ENCODE measurements at places on chromosomes 6 and 20.

- DNase-seq: peak; percentile 16
Measured at GRCh38 chr6:36912030-36912454, 26.3 kb downstream of the C6orf89 start.

- peak; percentile 20 for DNase-seq
Measured at GRCh38 chr6:151475653-151476523, 17.9 kb upstream of the CCDC170 start.

- no peak for DNase-seq
Measured at GRCh38 chr6:101413773-101414172, 20.3 kb downstream of the GRIK2 start.

DNA sequence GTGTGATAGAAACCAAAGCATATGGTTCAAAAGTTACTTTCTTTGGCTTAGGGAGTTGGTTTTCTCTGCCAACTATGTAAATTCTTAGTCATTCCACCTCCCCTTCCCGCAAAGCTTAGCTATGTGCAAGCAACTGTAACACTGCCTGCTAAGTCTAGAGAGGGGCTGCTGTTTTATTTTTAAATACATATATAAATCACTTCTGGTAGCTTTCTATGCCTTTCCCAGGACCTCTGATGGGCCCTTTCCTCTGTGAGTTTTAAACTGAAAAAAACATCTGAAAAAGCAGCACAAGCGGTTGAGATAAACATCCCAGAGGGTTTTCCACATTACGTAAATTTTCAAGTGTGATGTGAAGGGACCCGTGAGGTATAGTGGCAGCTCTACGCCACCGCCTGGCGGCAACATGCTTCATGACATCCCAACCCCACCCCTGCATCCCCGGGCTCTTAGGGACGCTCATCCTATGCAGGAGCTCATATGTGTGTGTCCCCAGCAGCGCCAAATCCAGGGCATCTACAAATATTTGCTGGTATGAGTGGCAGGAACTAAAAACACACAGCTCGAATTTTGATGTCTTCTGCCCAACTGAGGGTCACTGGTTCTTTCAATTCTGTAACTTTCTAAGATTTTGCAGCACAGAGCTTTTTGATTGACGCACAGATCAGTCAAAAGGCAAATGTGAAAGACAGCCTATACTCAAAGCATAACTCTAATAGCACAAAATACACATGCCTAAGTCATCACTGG, 12.7 kb downstream of the SAYSD1 start:
- DNase-seq: no peak

DNA sequence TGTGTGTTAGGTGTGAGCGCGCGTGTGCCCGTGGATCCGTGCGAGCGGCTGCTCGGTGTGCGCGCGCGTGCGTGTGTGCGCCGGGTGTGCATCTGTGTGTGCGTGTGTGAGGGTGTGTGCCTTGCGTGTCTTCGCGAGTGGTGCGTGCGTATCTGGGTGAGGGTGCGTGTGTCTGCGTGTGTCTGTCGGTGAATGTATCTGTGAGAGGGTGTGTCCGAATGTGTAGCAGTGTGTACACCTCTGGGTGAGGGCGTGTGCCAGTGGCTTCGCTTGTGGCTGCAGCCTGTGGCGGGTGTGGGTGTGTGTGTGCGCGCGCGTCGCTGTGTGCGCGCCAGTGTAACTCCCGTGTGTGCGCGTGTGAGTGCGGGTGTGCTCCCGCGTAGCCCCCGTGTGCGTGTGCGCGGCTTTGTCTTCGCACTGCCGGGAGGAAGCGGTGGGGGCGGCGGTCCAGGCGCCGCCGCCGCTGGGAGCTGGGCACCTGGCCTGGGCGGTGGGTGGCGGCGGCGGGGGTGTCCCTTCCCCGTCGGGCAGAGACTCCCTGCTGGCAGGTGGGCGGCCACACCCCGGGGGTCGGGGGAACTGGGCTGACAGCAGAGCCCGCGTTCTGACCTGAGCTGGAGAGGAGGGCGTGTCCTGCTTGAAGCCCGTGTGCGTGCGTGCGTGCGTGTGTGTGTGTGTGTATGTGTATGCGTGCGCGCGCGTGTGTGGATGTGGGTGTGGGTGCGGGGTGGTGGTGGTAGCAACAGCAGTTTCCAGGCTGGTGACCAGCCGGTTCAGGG, 61.3 kb upstream of the EPB41L1 start:
- peak; percentile 27 for DNase-seq

- DNase-seq: no peak
Measured at GRCh38 chr6:14367296-14367695, 249.7 kb downstream of the CD83 start.

DNA sequence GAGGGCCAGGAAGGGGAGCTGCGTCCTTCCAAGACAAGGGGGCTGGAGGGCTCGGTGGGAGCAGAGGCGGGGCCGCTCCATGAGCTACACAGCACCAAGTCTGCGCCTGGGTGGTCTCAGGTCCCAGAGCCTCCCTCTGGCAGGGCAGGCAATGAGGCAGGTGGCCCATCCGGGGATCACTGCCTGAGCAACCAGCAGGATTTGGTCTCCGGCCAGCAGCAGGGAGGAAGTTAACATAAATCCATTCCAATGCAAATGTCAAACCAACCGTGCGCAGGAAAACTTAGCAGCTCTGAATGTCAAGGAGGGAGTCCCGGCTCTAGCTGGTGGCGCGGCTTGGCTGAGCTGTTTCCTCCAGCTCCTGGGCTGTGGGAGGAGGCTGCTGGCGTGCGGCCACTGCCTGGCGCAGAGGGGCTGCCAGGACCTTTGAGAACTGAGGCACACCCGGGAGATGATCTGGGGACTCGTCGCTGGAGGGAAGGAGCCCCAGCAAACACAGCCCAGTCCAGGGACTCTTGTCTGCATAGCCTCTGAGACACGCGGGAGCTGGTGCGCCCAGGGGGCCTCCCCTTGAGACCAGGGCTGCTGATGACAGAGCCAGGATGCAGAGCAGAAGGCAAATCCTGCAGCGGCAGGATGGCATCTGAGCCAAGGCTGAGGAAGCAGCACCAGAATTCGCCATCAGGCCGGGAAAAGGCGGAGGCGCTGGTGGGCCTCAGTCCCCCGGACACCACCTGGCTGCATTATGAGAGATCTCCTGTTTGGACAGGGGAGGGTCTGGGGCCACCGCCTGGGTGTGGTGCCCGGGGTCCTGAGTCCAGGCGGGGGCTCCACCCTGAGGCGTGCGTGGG, 33.1 kb upstream of the CHRNA4 start:
- DNase-seq: no peak

DNA sequence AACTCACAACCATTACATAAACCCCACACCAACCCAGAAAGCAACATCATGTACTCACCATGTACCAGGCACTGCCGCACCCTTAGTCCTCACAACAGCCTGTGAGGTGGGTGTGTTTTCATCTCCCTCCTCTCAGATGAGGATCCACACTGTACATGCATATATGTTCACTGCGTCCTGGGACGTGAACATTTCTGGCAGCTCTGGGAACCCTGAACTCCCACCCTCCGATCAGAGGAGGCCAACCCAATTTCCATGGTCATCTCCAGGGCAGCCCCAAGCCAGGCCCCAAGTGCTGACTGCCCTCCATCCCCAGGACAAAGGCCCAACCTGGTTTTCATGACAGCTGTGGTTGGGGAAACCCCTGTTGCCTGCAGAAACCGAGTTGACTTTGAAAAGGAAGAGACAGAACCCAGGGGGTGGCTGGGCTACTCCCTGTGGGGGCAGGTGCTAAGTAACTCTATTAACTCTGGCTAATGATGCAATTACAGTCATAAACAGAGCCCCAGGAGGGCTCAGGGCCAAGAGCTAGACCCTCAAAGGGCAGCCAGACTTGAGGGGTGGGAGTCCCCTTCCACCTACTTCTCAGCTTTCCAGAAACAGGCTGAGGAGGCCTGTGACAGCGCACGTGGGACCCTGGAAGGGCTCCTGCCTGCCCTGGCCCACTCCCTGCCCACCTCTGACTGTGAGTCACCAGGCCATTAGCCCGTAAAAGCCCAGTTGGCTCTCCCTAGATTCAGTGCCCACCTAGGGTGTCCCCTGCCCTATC, 2.6 kb downstream of the TFEB start:
- DNase-seq: peak; percentile 32

DNA sequence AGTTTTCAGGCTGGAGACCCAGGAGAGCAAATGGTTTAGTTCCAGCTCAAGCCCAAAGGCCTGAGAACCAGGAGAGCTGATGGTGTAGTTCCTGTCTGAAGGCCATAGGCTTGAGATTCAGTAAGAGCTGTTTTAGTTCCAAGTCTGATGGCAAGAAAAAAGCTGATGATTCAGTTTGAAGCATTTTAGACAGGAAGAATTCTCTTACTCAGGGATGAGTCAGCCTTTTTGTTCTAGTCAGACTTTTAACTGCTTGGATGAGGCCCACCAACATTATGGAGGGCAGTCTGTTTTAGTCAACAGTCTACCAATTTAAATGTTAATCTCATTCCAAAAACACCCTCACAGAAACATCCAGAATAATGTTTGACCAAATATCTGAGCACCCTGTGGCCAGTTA, 2.5 kb downstream of the ZSCAN26 start:
- no peak for DNase-seq

GRCh38 chr6:73980096-73980495, 284.1 kb downstream of the CD109 start:
- no peak for DNase-seq

DNA sequence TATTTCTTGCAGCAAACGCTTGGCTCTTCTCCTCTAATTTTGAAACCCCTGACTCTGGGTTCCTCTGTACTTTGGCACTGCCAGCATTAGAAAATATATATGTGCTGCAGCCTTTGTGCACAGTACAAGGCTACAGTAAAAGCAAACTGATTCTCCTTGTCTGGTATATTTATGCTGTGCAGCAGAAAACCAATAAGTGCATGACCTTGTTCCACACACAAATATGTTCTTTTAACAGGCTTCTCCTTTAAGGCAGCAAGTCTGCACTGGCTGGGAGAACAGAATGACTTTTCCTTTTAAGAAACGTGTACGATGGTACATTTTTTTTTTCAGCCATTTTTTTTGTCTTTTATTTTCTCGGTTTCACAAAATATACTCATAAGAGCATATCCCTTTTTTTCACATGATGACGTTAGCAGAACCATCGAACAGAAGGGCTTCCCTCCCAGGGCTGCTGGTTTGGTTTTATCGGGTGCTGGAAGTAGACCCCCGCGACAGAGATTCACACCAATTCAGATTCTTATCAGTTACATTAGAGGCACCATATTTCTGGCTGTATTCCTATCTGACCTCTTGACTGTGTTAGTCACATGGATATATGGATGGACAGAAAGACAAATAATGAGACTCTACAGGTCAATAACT, 129.9 kb upstream of the ARID1B start:
- no peak for DNase-seq

DNA sequence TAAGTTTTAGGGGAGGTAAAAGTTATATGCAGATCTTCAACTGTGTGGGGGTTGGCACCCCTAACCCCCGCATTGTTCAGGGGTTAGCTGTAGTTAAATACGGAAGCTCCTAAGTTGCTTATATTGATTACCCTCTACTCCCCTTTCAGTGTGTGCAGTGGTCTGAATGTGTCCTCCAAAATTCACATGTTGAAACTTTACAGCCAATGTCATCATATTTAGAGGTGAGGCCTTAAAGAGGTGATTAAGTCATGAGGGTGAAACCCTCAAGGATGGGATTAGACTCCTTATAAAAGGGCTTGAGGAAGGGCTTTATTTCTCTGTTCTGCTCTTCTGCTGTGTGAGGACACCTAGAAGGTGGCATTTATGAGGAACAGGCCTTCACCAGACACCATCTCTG, 22.3 kb downstream of the TULP4 start:
- DNase-seq: no peak

GRCh38 chr20:25223765-25224720, 23.8 kb upstream of the PYGB start:
- DNase-seq: no peak

DNA sequence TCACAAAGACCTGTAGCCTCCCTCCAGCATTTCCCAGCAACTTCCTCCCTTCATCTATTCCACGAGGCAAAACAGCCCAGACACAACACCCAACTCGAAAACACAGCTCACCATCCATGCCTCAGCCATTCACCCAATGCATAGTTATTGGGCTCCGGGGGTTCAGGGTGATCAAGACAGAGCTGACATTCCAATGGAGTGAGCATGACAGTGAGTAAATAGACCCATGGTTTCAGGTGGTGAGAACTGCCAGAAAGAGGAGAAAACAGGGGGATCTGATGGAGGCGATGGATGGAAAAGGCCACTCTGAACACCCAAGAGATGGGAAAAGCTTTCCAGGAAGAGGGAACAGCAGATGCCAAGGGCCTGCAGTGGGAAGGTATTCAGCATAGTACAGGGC, 5.9 kb downstream of the CASS4 start:
- no peak for DNase-seq

- no peak for DNase-seq
Measured at GRCh38 chr6:54041239-54041638, 70.0 kb upstream of the MLIP start.

- DNase-seq: no peak
Measured at GRCh38 chr20:1848373-1848772, 46.8 kb upstream of the SIRPA start.

- no peak for DNase-seq
Measured at GRCh38 chr6:17957904-17958620, 29.4 kb downstream of the KIF13A start.

- DNase-seq: no peak
Measured at GRCh38 chr6:44646355-44646754, 258.8 kb downstream of the CDC5L start.

- DNase-seq: no peak
Measured at GRCh38 chr6:18327626-18328025, 59.5 kb upstream of the RNF144B start.

DNA sequence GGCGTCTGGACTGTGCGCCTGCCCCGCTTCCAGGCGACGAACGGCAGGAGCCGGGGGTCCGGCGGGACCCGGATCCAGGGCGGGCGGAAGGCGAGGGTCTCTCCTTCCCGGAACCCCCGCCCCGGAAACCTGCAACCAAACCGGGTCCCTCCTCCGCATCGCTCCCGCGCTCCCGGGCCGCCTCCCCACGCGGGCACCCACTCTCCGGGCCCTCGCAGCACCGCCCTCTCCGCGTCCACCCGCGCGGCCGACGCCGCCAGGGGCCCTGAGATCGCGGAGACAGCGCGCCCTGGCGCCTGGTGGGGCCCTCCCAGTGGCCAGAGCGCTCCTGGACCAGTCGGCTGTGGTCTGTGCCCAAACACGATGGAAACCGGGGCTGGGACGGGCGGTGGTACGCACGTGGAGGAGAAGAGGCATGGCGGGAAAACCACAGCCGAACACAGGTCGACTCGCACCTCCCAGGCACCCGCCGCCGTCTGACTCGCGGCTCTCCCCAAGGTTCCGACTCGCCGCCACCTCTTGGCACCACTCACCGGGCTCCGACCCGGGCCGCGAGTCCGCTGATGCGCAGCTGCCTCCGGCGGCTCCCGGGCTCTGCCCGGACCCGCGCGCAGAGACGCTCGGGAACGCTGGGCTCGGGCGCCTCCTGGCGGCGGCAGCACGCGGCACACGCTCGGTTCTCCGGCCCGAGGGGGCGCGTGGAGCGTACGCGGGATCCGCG, 7.9 kb downstream of the NKX2-2 start:
- DNase-seq: peak; percentile 63

- DNase-seq: no peak
Measured at GRCh38 chr6:101980924-101981323, 587.4 kb downstream of the GRIK2 start.

Measured in activated T-cell treated with anti-CD3 and anti-CD28 coated beads for 24 hours (primary cell).